GM12878 (cell line): ENCODE measurements at places on chromosomes 11 and 22.

DNA sequence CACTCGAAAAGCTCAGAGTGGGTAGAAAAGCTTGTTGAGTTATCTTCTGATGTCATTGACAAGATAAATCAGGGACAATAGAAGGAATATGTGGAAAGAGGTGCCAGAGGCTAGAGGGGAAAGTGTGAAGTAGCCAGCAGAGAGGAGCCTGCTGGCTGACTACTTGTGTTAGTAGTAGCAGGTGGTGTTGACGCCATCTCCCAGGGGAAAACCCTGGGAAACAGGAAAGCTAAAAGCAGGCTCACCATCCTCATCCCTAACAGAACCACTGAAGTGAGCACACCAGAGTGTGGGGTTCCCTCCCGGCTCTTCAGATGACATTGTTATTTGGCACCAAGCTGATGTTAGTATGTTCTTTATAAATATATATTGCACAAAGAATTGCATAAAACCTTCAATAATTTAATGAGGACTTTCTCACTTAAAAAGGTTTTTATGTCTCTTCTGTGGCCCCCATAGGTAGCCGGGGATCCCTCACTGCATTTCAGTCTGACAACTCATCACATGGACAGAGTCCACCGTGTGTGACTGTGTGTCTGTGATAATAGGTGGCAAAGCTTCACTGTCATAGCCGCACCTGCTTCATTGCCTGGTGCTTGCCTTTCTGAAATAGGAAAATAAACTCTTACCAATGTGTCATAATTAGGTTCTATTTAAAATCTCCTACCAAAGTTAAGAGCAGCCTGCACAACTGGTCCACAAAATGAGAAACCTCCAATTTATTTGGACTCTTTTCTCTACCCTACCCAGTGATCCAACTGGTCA, 63.2 kb upstream of the TOP3B start:
- no peak for DNase-seq

- DNase-seq: no peak
These were observed 6.1 kb downstream of the SIPA1 start for GRCh38 chr11:65643971-65644370.

- no peak for DNase-seq
These were observed 79.1 kb downstream of the KCNQ1 start for GRCh38 chr11:2523821-2524391.

DNA sequence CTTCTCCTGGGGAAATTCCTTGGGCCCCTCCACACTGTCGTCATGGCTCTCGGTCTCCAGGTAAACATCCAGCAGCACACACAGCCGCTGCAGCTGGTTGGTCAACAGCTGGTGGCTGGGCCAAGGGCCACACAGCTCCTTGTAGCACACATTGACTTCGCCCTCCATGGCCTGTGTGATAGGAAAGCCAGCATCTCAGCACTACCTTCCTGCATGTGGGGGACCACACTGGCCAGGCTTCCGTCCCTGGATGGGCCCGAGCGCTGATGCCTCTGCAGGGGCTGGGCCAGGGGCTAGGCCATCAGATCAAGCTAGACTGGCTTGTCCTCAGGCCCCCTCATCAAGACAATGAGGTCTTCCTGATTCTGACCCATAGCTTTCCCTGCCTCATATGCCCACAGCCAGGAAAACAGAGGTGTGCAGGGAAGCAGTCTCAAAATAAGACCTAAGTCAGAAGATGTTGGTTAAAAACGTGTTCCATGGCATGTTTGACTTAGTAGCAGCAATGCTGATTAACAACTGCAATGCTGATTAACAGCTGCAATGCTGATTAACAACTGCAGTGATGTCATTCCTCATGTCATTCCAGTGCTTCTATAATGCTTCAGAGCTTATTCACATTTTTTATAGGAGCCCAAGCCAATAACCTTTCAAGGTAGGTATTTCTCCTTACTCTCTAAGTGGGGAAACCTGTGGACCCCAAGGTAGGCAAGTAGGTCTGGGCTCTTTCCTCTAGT, 31.3 kb downstream of the NEFH start:
- DNase-seq: no peak

DNA sequence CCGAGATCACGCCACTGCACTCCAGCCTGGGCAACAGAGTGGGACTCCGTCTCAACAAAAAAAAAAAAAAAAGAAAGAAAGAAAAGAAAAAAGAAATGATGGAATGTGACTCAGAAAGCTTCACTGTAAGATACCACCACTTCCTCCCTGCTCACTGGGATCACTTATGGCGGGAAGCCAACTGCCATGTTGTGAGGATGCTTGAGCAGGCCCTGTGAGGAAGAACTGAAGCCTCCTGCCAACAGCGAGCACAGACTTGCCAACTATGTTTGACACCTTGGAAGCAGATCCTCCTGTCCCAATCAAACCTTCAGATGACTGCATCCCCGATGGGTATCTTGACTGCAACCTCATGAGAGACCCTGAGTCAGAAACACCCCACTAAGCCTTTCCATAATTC, 8.3 kb downstream of the SEC14L6 start:
- DNase-seq: no peak

DNA sequence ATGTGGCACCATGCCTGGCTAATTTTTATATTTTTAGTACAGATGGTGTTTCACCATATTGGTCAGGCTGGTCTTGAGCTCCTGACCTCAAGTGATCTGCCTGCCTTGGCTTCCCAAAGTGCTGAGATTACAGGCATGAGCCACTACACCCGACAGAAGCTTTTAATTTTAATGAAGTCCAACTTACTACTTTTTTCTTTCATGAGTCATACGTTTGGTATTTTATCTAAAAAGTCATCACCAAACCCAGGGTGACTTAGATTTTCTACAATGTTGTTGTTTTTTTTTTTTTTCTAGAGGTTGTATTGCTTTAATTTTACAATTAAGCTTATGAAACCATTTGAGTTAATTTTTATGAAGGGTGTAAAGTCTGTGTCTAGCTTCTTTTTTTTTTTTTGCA, 34.9 kb downstream of the JRKL start:
- DNase-seq: no peak

DNA sequence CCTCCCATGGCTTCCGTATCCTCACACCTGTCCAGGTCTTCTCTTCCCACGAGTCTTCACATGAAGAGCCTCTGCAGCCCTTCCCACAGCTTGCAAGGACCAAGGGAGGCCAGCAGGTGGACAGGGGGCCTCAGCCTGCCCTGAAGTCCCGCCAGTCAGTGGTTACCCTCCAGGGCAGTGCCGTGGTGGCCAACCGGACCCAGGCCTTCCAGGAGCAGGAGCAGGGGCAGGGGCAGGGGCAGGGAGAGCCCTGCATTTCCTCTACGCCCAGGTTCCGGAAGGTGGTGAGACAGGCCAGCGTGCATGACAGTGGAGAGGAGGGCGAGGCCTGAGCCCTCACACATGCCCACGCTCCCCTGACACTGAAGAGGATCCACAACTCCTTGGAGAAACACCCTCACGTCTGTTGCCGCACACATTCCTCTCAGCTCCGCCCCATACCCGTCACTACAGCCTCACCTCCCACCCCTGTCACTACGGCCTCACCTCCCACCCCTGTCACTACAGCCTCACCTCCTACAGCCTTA, 8.3 kb downstream of the SSH3 start:
- DNase-seq: no peak

DNA sequence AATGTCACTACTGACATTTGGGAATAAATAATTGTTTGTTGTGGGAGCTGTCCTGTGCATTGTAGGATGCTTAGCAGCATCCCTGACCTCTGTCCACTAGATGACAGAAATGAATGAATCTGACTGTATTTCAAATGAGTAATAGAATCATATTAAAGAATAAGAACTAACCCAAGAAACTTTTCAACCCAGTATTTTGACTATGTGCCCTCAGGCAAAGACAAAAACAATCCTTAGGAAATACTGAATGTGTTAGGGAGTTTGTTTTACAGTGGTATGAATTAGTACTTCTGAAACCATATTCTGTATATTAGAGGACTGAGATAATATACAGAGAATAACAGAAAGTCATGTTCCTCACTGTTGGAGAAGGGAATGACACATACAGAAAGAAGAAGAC, 320.9 kb upstream of the PITPNB start:
- DNase-seq: no peak

DNA sequence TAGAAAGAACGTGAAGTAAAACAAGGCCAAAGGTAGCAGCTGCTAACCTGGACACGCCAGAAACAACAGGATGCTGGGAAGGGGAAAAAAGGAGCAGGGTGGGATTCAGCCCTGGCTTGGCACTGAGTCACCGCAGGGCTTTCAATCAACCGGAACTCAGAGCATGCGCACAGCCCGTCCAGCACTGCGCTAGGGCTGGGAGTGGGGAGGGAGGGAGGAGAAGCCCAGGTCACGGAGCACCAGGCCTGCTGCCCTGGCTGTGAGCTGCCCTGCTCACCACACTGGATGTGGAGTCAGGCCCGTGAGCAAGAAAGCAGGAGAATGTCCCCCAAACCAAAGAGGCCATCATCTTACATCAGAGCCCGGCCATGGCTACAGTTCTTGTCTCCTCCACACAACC, 51.5 kb downstream of the APOL1 start:
- no peak for DNase-seq

DNA sequence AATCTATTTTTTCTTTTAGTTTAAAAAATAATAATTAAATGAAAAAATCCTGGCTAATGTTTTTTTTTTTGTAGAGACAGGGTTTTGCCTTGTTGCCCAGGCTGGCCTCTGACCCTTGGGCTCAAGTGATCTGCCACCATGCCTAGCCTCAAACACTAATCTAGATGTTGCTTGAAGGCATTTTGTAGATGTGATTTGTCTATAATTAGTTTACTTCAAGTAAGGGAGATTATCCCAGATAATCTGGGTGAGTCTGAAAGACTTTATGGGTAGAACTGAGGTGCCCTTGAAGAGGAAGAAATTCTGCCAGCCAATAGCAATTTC, 38.6 kb upstream of the RBFOX2 start:
- no peak for DNase-seq

DNA sequence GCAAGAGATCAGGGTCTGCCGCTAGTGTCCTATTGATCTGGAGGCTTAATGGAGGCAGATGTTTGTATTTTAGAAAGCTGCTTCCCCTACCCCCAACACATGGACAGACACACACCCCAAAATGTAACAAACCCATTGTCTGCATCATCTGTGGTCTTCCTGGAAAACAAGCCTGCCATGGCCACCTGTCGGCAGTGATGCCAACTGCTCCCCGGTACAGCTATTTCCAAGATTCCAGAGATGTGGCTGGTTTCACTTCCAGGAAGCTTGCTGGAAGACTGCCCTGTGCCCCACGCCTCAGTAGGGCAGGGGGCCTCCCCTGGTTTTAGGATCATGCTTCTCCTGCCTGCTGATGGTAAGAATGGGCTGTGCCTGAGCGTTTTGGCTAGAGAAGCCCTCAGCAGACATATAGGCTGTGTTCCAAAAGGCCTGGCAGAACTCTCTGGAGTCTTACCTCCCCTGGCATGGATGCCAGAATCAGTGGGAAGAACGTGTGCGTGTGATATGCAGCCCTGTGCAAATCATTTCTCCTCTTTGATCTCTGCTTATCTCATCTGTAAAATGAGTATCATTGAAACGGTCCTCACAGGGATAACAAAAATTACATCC, 108.6 kb downstream of the FBXO7 start:
- DNase-seq: no peak

- no peak for DNase-seq
These were observed 20.7 kb downstream of the PDHX start for GRCh38 chr11:34936945-34937629.

GRCh38 chr11:56977314-56977713, 11.4 kb upstream of the OR5AK2 start:
- no peak for DNase-seq

- no peak for DNase-seq
These were observed 328.8 kb downstream of the TBC1D22A start for GRCh38 chr22:47091246-47091651.

DNA sequence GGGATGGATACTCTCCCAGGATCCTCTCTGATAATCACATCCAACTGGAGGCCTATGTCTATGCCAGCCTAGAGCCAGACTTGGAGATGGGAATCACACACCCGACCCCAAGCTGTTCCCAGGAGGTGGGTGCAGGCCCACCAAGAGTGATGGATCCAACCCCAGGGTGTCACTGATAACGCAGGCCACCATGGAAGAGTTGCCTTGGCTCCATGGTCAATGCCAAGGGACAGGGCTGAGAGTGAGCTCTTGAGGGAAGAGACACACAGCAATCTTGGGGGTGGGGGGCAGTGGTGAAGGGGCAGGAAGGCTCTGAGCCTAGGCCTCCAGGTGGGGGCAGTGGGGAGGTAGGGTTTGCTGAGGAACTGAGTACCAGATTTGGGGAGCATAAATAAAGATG, 16.9 kb downstream of the TUB start:
- no peak for DNase-seq

GRCh38 chr11:76808996-76809395, 25.8 kb downstream of the TSKU start:
- DNase-seq: no peak

DNA sequence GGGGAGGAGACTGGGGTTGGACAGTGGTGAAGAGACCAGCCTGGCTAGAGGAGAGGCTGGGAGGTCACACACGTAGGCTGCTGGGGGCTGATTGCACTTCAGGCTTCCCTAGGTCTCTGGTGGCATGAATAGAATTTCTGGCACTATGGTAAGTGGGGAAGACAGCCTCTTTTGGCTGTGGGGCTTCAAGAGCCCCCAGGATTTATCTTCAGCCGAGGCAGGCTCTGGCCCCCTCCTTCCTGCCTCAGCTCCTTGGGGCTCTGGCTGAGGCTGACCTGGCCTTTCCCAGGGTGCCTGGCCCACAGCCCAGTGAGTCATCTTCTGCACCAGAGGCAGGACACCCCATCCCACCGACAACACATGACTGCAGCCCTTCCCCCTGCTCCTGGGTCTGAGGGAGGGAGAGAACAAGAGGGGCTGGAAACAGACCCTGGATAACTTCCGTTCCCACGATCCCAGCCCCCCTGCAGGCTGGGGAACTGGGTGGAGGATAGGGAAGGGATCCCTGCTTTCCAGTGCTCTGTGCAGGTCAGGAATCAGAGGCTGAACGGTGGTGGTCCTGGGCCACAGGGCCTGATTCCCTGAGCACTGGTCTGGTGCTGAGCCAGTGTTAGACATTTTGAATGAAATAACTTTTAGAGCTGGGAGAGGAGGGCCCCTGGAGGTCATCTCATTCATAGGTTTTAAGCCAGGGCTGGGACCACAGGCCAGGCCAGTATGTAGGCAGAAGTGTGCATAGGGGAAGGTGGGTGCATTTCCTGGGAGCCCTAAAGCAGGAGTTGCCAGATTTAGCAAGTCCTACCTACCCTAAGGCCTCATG, 26.5 kb downstream of the ARHGEF17 start:
- no peak for DNase-seq

GRCh38 chr11:120465921-120466534, 45.5 kb upstream of the GRIK4 start:
- DNase-seq: no peak

DNA sequence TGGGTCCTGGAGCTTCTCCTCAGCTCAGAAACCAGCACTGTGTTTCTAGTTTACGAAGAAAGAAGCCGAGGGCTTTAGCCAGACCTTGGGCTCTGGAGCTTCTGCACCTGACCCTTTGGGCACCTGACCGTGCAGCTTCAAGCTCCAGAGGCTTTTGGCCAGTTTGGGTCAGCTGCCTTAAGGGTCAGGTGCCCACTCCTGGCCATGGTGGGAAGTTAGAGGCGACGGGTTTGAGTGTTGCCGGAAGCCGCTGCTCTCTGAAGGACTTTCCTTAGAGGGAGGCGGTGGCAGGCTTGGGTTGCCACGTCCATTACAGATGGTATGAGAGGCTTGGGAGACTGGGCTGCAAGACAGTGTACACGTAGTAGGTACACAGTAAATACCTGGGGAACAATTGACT, 52.3 kb downstream of the PISD start:
- no peak for DNase-seq
